Activated CD4-positive, alpha-beta memory T cell treated with anti-CD3 and anti-CD28 coated beads for 36 hours (primary cell): ENCODE measurements at places on chromosomes 16 and 17. TPM values are rescaled to one million over a fixed set of nuclear protein-coding genes. Genes with fewer than 3 reads are reported as not detected.

DNA sequence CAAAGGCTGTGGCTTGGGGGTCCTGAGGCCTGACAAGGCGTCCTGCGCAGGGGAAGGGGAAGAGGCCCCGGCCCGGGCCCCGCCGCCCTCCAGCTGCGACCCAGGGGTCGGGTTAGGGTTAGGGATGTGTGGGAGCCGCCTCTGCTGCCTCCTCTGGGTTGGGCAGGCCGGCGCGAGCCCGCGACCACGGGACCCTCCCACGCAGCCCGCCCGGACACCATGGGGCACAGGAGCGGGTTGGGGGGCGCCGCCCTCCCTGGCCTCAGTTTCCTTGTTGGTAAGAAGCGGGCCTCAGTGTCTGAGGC is 386 bp downstream of the CIAO3 start:
- no peak for DNase-seq

GRCh38 chr17:66627985-66628384 is 206.9 kb upstream of the CACNG5 start:
- no peak for DNase-seq

DNA sequence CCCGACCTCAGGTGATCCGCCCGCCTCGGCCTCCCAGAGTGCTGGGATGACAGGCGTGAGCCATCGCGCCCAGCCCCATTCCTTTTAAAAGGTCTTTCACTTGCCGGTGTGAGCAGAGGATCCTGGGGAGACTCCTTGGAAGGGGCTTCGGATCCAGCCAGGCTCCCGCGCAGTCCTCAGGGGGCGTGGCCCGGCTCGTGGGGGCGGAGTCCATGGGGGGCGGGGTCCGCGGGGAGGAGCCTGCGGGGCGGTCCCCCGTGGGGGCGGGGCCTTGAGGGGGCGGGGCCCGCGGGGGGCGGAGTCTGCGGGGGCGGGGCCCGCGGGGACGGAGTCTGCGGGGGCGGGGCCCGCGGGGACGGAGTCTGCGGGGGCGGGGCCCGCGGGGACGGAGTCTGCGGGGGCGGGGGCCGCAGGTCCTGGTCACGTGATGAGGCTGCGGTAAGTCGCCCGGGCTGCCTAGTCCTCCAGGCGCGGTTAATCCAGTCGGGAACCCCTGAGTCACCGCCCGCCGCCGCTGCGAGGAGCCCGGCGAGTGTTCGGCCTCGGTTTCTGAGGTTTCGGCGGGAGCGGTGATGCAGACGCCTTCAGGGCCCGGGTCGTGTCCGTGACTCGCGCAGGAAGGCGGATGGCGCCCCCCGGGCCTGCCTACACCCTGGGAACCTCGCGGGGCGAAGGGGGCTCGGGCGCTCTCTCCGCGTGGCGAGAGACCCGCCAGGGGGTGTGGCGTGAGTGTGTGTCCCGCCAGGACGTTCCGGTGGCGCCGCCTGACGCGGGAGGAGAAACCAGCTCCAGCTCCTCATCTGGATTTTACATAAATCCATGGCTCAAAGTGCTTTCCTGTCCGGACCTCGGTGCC is 23.6 kb upstream of the ABR start:
- DNase-seq: peak; percentile 69

DNA sequence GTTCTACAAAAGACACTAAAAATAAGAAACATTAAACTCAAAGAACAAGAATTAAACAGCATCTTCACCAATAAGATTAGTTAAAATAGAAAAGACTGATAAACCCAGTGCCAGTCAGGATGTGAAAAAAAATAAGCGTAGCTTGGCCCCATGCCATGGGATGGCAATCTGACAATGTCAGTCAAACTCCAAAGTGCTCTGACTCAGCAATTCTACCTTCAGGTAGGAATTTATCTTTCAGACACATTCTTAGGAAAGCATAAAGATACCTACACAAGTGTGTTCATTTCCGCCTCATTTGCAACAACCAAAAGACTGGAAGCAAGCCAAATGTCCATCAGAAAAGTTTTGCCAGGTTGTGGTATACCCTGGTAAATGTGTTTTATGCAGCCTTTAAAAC is 9.1 kb upstream of the MPO start:
- no peak for DNase-seq

DNA sequence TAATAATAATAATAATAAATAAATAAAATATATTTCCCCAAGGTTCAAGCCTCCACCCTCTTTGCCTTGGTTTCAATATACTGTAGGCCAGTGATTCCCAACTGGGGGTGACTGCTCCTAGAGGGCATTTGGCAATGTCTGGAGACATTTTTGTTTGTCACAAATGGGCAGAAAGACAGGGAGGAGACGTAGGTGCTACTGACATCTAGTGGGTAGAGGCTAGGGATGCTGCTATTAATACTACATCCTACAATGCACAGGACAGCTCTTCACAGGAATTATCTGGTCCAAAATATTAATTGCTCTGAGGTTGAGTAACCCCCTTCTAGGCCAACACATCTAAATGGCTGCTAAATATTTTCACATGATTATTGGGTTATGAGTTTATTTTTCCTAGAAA is 12.8 kb upstream of the PRR14 start:
- DNase-seq: peak; percentile 33

DNA sequence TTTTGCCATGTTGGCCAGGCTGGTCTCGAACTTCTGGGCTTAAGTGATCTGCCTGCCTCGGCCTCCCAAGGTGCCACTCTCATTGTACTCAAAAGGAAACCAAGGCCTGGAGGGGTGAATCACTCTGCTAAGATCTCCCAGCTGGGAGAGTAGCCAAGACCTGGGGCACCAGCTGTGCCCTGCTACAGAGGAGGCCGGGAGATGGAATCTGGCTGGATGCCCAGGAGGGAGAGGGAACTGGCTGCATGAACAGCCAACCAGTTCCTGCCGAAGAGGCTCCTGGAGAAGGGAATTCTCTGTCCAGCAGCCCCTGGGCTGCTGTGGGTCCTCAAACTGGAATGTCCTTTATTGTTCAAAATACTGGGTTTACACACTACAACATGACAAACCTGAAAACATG is 238.7 kb upstream of the CIBAR2 start:
- no peak for DNase-seq

The HCRT gene
- not detected for total RNA-seq

DNA sequence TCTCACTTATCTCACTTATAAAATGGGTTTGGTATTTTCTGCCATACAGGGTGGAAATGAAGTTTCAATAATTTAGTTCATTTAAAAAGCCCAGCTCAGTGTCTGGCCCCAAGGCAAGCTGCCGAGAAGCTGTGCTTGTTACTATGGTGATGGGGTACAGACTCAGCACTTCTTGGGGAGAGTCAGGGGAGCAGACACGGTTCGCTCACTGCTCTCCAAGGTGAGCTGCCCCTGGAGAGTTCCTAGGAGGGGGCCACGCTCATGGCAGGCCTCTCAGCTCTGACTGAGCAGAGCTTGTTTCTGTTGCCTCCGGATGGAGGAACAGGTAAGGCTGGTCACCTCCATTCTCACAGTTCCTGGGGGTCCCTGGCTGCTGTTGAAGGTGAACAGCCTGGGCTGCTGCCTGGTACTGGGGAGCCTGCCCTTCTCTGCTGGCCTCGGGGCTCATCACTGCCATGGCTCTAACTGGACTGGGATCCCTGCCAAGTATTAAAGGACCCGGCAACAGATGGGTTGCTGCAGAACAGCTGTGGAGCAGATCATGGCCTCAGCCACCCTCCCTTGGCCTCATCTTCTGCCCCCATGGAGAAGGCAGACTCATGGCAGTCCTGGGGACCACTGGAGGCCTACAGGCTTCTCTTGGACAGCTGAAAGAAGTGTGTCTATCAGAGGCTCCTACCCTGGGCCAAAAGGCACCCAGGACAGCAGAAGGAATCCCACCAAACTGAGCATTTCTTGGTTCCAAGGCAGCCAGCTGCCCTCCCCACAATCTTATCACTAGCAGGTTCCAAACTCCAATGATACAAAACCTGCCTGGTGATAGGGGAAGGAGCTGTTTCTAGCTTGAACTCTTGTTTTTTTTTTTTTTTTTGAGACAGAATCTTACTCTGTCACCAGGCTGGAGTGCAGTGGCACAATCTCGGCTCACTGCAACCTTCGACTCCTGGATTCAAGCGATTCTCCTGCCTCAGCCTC is 25.9 kb upstream of the SPATA32 start:
- no peak for DNase-seq

- no peak for DNase-seq
Measured at GRCh38 chr16:54335230-54335629, 48.6 kb upstream of the IRX3 start.

DNA sequence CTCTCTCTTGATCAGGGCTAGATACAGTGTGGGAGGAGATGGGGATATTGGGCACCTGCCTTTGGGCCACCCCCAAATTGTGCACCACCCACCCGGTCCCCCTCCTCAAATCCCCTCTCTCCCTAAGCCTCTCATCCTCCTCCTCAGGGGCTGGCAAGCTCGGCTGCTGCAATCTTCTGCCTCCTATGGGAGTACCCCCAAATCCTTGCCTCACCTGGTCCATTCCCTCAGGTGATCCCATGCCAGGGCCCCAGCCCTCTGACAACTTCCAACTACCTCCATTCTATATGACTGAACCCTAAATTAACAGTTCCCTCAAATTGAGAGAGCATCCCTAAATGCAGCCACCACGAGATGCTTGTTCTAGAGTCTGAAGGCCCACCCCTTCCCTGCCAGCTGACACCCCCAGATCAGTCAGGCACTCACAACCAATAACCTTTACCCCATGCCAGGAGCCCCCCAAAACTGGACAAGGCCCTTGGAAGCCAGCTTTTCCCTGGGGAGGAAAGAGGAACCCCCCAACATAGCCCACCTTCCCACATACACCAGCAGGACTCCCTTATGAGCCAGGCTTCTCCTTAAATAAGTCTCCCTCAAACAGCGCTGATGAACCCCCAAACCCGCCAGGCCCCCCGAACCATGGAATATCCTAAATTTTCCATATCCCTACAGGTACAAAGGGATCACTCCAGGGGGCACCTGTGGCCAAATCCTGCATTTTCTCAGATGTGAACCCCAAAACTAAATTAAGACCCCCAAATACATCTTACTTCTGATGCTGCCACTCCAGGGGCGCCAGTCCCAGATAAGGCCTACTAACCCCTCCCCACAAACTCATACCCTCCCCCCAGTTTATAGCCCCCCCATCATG is 3.2 kb downstream of the DLG4 start:
- DNase-seq: no peak
